ENCODE measurements at places on chromosomes 2 and 18.

GRCh38 chr2:65514555-65515195, 82.3 kb upstream of the SPRED2 start:
- DNase-seq: no peak

DNA sequence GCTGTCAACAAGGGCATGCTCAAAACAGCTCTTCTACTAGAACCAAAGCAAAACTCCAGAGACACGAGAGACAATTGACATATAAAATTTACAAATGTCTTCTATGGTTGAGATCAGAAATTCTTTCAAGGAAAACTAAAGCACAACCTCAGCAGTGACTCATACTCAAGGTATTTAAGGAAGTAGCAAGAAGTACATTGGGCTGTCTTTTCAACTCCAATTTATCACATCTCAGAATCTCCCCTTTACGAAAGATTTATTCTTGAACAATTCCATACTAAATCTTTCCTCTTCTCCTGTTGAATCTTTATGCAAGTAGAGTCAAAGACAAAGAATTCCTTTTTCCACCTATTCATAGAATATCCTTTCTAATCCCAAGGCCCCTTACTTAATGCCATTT, 324.0 kb downstream of the IRS1 start:
- DNase-seq: no peak

GRCh38 chr2:238658820-238659219, 189.1 kb upstream of the TWIST2 start:
- DNase-seq: no peak

DNA sequence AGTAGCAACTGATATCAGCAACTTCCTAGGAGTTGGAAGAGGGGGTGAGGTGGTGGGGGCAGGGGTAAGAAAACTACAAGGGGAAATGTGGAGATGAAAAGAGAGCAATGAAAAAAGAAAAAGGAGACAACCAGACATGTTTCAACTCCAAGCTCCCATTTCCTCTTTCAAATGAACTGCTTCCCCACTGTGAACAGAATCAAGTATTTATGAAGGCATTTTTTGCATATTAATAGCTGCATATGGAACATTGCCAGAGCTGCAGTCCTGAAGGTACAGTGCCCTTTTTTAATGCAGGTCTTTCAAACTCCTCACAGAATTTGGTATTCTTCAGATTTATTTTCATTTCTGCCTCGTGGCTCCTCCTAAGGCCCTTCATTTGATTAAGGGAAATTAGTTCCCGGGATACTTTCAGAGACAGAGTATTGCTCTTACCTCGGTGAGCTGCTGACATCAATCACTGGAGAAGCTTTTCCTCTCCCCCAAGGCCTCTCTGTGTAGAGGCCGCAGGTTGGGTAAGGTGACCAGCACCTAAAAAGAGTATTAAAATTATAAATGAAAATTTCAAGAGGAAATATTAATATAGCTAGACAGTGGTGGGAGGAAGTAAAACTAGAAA, 68.4 kb downstream of the KIAA2012 start:
- no peak for DNase-seq

- DNase-seq: no peak
Measured at GRCh38 chr2:199679883-199680282, 171.1 kb downstream of the FTCDNL1 start.

DNA sequence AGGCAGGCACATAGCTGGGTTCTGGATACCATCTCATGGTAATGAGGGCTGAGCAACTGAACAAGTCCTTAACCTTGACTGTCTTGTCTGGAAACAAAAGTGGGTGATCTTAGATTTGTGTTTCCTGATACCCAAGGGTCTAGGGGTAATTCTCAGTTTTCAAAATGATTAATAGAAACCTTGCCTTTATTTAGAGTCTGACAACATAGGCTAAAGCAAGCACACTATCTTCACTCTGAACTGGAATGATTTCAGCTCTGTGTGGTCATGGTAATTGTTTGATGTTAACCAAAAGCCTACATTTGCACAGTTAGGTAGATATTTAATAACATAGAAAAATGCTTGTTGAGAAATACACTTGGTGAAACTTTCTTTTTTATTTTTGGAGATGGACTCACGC, 6.8 kb upstream of the LAMA3 start:
- DNase-seq: no peak

DNA sequence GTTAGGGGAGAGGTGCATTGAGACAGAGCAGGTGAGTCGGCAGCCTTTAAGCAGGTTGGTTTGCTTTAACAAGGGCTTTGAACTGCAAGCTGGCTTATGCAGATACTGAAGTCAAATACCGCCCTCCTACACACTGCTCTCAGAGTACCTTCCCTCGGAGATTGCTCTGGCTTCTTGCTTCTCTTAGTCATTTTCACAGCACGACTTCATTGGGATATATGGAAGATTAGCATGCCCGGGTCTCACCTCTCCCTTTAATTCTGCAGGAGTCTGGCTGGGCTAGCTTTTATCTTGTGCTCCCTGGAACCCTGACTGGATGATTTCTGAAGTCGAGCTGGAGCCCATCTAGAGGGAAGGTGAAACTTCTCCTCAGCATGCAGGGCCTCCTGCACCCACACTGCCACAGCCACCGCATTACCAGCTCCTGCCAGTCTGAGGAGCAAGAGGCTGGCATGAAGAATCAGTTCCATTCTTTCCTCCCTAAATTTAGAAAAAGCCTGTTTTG, 395.5 kb upstream of the HNRNPA3 start:
- DNase-seq: no peak

- DNase-seq: no peak
Measured at GRCh38 chr2:196322973-196323810, 151.8 kb upstream of the STK17B start.

- DNase-seq: no peak
Measured at GRCh38 chr2:10253596-10254372, 48.9 kb upstream of the HPCAL1 start.

- DNase-seq: no peak
Measured at GRCh38 chr2:84395820-84396219, 63.3 kb downstream of the SUCLG1 start.
